Pons (tissue), 1 donor: ENCODE measurements at places on chromosomes 4 and X.

DNA sequence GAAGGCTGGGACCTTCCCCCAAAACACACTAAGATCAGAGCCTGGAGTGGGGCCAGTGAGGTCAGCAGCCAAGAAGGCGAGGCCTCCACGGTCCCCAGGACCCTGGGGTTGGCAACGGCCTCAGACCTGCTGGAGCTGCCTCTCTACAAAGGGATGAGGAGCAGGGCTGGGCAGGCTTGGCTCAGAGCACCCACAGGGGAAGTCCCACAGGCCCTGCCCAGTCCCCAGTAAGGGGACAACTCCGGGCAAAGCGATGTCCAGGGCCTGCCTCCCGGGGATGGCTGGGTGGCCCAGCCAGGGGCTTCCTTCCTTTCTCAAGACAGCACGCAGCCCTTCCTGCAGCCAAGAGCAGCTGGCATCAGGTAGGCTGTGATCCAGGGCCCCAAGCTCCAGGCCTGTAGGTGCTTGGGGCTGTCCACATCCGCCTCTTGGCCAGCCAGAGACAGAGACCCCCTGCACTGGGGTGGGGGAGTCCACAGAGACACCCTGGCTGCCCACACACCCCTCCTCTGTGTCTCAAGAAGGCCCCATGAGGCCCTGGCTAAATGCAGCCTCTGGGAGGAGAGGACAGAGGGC lies 5.7 kb downstream of the MXD4 start:
- DNase-seq, result no peak

DNA sequence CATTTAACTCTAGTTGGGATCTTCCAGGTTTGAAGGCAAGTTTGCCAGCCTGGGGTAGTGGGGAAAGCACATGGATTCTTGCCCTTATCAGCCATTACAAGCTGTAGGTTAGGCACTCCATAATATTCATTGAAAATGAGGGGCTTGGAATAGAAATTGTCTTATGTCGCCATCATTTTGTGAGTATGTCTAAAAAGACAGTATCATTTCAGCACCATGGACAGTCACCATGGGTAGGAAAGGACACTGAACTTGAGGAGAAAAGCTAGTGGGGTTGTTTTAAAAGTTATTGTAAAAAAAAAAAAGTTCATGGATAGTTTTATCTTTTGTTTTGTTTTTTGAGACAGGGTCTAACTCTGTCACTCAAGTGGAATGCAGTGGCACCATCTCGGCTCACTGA lies 356.1 kb downstream of the HNRNPD start:
- no peak for DNase-seq

DNA sequence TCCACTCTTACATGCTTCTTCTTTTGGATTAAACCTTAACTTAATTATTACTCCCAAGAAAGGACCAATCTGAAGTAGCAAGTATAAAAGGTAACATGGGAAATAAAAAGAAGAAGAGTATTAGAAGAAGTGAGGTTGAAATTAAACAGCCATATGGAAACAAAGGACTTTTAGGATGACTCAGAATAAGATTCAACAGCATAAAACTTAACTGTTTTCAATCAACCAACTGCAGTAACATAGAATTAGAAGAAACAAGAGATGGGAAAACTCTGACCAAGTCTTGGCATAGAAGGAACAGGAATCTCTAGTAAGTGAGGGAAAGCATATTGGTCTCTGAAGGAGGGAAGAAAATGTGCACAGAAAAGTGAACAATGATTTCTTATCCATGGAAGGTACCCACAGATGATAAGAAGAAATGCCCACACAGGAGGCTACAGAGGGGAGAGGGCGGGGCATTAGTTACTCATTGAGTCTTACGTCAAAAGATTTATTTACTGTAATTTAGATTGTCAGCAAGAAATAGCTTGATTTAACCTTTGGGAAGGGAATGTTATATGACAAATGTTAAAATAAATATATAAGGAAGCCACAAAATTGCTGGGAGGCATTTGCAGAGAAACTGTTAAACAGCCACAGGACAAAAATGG lies 177.3 kb downstream of the BANK1 start:
- DNase-seq, result no peak

GRCh38 chr4:170089668-170090351 lies at the start of gene AADAT:
AADAT (minus strand) TSS chr4:170089956; CDS start chr4:170089690, 266 bp downstream.
- DNase-seq, result peak; percentile 68

GRCh38 chrX:7093305-7093704 lies 54.2 kb upstream of the STS start:
- DNase-seq, result no peak

GRCh38 chr4:22881411-22881810 lies 188.7 kb downstream of the GBA3 start:
- DNase-seq, result no peak

- DNase-seq, result no peak
These were observed 62.6 kb downstream of the FRAS1 start for GRCh38 chr4:78119698-78120097.

GRCh38 chrX:53682885-53683555 lies 3.5 kb downstream of the HUWE1 start:
- peak; percentile 17 for DNase-seq

- no peak for DNase-seq
These were observed 128.4 kb downstream of the RNF150 start for GRCh38 chr4:141004823-141005222.

DNA sequence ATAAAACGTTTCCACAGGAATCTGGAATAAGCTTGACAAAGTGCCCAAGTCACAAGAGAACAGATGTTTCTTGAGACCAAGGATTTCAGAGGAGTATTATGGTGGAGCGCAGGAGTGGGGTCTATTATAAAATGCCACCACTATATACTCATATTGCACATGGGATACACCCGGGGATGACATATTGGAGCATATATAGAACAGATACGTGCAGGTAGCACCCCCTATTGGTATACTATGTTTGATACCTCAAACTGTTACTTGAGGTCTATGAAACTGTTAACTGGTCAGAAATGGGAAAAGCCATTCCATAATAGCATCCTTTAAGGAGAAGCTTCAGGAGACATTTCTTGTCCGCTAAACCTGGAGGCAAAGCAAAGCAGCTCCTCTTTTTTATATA lies 86.0 kb downstream of the PCYT1B start:
- DNase-seq, result no peak

GRCh38 chr4:114017120-114017917 lies 37.9 kb upstream of the ARSJ start:
- DNase-seq, result no peak

DNA sequence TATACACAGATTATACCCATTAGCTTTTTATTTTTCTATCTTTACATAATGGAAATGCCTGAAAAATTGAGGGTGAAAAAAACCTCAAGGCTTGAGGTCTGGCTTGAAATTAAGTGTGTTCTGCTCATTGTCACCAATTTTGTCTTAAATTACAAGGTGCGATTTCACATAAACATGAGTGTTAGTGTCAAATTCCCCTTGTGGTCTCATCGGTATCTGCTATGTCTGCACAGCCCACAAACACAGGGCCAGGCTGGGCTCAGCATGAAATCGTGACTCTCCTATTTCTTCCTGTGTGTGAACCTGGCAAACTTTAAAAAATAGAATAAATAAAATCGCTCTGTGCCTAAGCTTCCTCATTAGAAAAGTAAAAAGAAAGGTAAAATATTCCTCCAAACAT lies 109.1 kb downstream of the CRLF2 start:
- DNase-seq, result no peak

DNA sequence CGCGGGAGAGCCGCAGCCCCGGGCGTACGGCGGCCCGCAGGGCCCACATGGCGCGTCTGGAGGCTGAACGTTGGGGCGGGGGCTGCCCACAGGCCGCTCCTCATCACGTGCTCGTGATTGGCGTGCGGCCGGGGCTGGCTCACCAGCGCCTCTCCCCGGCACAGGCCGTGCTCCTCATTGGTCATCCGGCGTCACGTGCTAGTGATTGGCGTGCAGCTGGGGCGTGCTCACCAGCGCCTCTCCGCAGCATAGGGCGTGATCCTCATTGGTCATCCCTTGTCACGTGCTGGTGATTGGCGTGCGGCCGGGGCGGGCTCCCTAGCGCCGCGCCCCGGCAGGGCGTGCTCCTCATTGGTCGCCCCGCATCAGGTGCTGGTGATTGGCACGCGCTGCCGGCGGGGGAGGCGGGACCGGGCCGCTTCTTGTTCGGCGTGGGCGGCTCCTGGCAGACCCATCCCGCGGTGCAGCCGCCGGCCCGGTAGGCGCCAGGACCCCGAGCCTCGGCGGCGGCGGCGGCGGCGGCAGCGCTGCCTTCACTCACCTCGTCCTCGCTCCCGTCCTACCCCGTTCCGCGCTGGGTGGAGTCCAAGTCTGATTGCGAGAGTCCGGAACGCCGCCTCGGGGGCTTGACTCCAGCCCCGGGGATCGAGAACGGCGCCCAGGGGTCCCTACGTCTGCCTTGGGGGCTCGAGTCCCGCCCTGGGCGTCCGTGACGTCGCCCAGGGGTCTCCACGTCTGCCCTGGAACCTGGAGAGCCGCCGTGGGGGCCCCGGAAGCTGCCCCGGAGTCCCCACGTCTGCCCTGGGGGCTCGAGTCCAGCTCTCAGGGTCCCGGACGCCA lies at the start of gene GTPBP6:
Gene GTPBP6 (minus strand): TSS at position 58 of the 840 bp plus-strand sequence. CDS start 9 bp downstream, at position 49.
- DNase-seq, result peak; percentile 99

- no peak for DNase-seq
These were observed 20.9 kb upstream of the SOD3 start for GRCh38 chr4:24774452-24774851.

- no peak for DNase-seq
These were observed 984.9 kb upstream of the INTU start for GRCh38 chr4:126647756-126648397.
